ENCODE measurements at places on chromosomes 6 and 20. TPM values are rescaled to one million over a fixed set of nuclear protein-coding genes. Genes with fewer than 3 reads are reported as not detected.

Gene RGS17
- 0.05 TPM for total RNA-seq

Gene AKAP12
- total RNA-seq: 15.1 TPM

- DNase-seq: no peak
Measured at GRCh38 chr6:159964046-159964445, 4.8 kb upstream of the IGF2R start.

DNA sequence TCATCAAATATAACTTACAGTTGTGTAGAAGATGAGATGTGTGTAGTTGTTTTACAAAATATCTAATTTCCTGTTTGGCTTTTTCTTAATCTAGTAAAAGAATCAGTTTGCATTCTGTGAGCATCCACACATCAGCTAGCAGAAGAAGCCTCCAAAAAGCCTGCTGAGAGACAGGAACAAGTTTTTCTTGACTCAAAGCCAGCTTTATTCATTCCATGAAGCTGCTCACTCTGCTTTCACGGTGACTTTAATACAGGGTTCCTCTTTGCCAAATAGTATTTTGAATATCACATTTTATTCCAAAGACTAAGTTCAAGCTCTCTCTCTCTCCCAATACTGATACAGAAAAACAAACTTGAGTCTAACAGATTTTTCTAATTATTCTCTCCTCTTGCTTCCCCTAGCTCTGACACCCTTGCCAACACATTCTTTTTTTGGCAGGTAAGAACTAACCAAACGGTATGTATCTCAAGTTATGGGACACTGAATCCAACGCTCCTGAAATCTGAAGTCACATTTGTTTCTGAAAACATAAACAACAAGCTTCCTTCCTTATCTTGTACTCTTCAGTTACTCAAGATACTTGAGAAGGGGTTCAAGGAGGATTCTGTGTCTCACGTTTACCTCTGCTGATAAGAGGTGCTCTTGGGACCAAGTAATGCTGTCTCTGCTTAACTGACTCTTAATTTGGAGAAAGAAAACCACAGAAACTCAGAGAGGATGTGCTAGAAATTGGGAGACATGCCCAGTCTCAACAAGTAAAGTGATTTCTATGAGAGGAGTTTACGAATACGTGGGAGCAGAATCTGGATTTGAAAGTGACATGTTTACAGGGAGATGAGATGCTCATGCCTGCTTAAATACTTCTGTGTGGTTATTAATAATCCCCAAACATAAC is 184.2 kb upstream of the SPTLC3 start:
- DNase-seq: no peak

GRCh38 chr6:15292721-15293302 is 46.9 kb downstream of the JARID2 start:
- DNase-seq: no peak

Gene PCIF1
- 26.2 TPM for total RNA-seq

Gene OR12D3
- not detected for total RNA-seq

- peak; percentile 32 for DNase-seq
Measured at GRCh38 chr20:40265825-40266533, 423.1 kb downstream of the MAFB start.

GRCh38 chr6:81797591-81797990 is 45.1 kb upstream of the TENT5A start:
- DNase-seq: no peak

Gene LHFPL5
- total RNA-seq: not detected

GRCh38 chr6:125198398-125198937 is 44.9 kb downstream of the TPD52L1 start:
- no peak for DNase-seq

Gene SMPD2
- total RNA-seq: 5.7 TPM

- no peak for DNase-seq
Measured at GRCh38 chr6:142683714-142684141, 261.2 kb downstream of the HIVEP2 start.

DNA sequence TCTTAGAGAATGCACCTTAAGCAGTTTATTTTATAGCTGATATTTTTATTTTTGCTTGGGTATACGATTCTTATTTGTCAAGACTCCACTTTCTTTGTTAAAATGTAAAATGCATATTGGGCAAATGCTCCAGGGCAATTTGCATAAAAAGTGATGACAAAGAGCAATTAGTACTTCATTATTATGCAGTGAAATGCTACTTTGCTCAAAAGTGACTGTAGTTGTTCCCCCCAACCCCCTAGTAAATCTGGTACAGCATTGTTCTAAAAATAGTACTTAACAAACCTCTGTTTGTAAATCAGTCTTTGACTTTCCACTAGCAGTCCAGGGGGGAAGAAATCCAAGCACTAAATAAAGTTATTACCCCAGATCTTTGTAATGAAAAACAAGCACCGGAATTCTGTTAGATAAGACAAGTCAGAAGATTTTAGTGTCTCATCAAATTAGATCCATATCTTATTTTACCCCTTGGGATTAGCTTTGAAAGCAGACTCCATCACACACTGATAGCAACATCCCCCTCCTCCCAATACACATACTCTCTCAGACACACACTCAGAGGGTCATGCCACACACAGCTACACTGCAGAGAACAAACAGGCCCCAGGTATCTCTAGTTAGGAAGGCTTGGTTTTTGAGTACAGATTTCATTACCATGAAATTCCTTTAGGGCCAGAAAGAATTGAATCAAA is 32.9 kb upstream of the BACH2 start:
- no peak for DNase-seq

GRCh38 chr20:48019496-48019895 is 234.2 kb upstream of the SULF2 start:
- DNase-seq: no peak

- no peak for DNase-seq
Measured at GRCh38 chr6:144327081-144327480, 41.9 kb downstream of the UTRN start.

Gene RHAG
- 0.62 TPM for total RNA-seq

GRCh38 chr6:620166-620565 is 36.7 kb downstream of the HUS1B start:
- no peak for DNase-seq

Gene SIM1
- not detected for total RNA-seq

GRCh38 chr6:108105571-108105970 is 31.0 kb upstream of the OSTM1 start:
- no peak for DNase-seq

- DNase-seq: no peak
Measured at GRCh38 chr6:7152462-7152861, 44.7 kb downstream of the RREB1 start.

GRCh38 chr6:3737831-3738210 is 13.7 kb downstream of the PXDC1 start:
- DNase-seq: no peak

DNA sequence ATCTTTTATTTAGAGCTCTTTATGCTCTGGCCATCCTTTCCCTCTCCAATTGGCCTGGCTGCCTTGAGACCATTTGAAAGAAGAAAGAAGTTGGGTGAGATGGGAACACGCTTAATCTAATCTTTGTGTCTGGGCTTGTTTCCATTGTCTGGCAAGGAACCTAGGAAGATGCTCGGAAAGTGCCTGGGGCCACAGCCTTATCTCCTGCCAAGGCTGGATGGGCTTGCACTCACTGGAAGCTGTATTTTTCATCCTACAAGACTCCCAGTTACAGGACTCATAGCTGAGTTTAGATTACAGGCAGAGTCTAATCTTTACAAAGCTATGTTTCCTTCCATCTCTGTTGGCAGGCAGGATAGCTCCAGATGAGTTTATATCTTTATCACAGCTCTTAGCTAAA is 33.1 kb upstream of the CDYL start:
- DNase-seq: no peak

DNA sequence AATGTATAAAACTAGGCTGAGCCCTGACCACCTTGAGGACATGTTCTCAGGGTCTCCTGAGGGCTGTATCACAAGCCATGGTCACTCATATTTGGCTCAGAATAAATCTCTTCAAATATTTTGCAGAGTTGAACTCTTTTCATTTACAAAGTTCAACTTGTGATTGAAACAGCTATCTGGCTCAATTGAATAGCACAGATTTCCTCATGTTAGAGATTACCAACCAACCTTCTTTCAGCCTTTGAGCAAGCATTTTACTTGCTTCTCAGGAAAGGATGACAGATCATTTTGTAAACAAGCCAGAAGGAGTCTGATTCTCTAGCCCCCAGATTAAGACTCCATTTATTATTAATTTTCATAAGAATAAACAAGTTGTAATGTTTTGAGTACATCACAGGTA is 111.0 kb upstream of the DOK5 start:
- DNase-seq: no peak

Gene FAM217A
- not detected for total RNA-seq

GRCh38 chr20:36122931-36123288 is 31.6 kb upstream of the EPB41L1 start:
- DNase-seq: no peak

Gene LINC00237
- total RNA-seq: not detected

GRCh38 chr6:136783495-136784270 is 8.6 kb downstream of the MAP3K5 start:
- DNase-seq: peak; percentile 40

Gene DEFB124
- not detected for total RNA-seq

DNA sequence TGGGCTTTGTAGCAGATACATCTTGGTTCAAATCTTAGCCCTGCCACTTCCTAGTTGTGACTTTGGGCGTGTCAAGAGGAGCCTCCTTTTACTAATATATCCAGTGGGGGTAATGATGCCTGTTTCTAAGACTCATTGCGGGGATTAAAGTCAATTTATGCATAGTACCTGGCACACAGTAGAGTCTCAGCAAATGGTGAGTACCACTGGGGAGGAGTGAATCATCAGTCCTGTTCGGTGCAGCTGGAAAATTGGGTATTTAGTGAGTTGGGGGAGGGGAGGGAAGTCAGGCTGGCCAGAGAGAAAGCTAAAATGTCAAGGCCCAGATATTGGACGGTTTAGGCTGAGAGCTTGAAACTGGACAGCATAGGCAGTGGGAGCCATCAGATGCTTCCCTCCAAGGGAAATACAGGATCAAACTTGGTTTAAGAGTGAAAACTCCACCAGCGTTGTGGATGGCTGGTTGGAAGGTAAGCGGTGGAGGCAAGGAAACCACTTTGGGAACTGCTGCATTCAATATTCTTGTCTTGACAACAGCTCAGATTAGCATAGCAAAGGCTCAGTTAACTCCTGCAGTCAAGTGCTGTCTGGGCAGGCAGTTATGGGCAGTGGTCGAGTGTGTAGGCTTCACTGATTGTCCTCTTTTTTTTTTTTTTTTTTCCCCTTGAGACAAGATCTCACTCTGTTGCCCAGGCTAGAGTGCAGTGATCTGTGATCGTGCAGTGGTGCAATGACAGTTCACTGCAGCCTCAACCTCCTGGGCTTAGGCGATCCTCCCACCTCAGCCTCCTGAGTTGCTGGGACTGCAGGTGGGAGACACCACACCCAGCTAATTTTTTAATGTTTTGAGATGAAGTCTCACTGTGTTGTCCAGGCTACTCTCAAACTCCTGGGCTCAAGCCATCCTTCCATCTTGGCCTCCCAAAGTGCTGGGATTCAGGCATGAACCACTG is 12.9 kb downstream of the PPP1R16B start:
- DNase-seq: no peak

Gene SLC22A1
- 0.17 TPM for total RNA-seq

Data from left ventricle myocardium superior (tissue), 1 donor.